ENCODE measurements at places on chromosomes 2 and 18.

DNA sequence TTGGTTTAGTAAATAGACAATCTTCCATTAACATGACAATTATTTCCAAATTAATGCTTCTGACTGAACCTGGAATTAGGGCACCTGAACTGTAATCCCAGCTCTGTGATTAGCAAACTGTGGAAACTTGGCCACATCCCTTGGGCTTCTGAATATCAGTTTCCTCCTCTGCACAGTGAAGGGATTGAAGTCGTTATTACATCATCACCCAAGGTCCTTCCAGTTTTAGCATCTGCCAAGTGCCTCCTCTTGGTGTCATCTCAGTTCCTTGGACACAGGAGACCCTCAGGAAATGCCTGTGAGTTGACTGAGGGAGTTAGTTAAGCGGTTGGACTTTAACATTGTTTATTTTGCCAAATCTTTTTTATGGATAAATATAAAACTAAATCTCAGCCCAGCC lies 64.8 kb downstream of the MOGAT1 start:
- no peak for DNase-seq

- no peak for DNase-seq
These were observed 1.7 kb downstream of the EPHA4 start for GRCh38 chr2:221570321-221570935.

DNA sequence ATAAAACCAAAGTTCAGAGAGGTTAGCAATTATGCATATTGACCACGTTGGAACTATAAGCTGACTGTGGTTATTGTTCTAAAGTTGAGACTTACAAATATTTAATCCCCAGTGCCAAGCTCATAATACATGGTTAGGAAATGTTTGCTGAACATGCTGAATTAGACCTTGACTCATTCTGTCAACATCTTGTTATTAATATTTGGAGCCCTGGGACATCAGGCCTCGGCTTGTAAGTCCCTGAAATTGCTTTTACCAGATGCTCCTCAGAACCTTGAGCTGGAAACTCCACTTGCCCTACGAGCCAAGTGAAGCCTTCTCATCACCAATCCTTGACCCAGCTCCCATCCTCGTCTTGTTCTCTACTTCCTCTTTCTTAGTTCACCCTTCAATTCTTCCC lies 21.2 kb downstream of the DYNAP start:
- no peak for DNase-seq

- no peak for DNase-seq
These were observed 417.6 kb downstream of the LRRTM4 start for GRCh38 chr2:77104554-77104953.

- DNase-seq, result no peak
These were observed 19.0 kb downstream of the TWSG1 start for GRCh38 chr18:9353596-9353995.

GRCh38 chr2:129781749-129782632 lies 197.5 kb upstream of the RAB6C start:
- DNase-seq, result no peak

DNA sequence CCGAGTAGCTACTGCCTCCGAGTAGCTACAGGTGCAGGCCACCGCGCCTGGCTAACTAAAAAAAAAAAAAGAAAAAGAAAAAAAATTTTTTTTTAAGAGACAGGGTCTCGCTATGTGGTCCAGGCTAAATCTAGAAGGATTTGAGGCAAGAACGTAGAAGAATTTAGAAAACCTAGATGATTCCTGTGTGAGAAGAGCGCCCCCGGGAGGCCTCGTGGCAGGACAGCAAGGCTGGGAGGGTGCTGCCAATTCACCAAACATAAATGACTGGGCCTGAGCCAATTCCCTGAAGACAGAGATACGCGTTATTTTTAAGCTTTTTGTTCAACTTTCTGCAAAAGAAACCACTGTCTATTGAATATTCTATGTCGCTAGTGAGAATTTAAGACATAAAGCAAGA lies 90.1 kb upstream of the TGFA start:
- no peak for DNase-seq

DNA sequence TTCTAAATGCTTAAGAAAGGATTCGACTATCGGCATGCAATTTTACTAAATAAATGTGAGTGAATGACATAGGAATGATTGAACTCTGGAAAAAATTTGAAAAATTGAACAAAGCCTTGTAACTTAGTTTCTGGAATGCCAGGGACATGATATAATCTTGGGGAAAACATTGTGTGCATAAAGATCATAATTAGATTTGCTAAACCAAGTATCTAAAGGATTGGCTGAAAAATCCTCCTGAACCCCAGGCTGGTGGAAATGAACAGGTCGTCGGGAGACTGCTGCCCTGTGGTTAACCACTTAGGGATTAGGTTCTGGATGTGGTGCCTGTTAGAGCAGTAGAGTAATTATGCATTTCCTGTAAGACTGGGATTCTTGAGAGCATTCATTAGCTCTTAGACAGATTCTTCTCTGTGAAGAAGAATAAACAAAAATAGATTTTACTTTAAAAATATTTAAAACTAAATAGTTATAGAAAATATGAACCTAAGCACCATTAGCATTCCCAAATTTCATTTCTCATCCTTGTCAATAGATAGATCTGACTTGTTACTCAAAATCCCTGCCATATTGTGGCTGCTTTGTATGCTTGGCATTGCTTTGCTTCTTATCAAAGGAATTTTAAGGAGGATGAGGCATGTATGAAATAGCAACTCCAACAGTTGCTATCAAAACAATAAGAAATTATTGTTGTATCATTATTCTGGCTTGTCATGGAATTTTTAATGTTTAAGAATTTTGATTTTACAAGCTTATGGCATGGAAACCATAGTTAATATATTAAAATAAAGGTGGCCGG lies 55.9 kb downstream of the LYPD6B start:
- DNase-seq, result no peak

- DNase-seq, result no peak
These were observed 121.1 kb downstream of the ACOXL start for GRCh38 chr2:110853516-110853915.

- DNase-seq, result no peak
These were observed 20.9 kb upstream of the STEAP3 start for GRCh38 chr2:119202610-119203310.

DNA sequence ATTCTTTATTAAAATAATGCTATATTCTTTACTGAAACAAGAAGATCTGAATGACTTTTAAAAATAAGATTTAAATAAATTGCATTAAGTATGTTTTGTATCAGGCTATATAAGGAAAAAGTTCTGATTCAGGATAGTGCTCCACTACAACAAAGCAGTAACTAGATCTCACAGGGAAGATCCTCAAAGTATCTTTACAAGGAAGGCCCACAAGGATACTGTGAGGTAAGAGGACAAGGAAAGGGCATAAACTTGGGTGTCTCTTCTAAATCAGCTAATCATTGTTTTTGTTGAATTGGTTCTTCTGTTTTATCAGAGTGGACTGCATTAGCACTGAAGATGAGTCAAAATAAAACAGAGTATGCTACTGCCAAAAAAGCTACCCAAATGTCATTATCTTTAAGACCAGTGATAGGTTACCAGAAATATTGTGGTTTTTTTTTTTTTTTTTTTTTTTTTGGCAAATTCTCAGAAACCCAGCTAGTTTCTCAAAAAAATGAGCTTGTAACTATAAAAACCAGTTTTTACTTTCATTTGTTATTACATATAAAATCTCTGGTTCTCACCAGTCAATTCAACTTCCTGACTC lies 160.9 kb downstream of the BAZ2B start:
- no peak for DNase-seq

GRCh38 chr2:74599676-74600075 lies 45.2 kb downstream of the DOK1 start:
- DNase-seq, result no peak

DNA sequence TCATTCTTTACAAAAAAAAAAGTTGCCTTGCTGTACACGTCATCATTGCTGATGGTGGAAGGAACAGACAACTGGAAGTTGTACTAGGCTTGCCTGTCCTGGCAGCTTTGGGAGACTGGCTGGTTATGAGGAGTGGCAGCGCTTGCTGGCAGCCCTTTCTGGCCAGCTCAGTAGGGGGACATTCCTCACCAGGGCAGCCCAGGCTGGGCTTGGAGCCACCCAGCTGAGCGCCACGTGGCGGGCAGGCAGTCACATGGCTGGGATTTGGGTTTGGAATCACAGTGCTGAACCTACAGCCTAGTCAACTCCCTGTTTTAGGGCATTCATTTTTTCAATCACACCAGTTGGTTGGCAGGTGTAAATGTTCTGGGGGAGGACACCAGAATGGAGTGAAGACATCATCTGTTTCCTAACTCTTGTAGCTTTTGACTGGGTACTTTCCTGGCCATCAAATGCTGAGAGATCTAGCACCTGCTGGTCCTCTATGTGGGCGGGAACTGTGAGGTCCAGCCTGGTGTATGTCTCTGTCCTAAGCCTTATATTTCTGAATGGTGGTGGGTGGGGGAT lies 139.3 kb downstream of the SETBP1 start:
- DNase-seq, result no peak

- no peak for DNase-seq
These were observed 4.6 kb downstream of the PTGR3 start for GRCh38 chr18:75204269-75204731.

DNA sequence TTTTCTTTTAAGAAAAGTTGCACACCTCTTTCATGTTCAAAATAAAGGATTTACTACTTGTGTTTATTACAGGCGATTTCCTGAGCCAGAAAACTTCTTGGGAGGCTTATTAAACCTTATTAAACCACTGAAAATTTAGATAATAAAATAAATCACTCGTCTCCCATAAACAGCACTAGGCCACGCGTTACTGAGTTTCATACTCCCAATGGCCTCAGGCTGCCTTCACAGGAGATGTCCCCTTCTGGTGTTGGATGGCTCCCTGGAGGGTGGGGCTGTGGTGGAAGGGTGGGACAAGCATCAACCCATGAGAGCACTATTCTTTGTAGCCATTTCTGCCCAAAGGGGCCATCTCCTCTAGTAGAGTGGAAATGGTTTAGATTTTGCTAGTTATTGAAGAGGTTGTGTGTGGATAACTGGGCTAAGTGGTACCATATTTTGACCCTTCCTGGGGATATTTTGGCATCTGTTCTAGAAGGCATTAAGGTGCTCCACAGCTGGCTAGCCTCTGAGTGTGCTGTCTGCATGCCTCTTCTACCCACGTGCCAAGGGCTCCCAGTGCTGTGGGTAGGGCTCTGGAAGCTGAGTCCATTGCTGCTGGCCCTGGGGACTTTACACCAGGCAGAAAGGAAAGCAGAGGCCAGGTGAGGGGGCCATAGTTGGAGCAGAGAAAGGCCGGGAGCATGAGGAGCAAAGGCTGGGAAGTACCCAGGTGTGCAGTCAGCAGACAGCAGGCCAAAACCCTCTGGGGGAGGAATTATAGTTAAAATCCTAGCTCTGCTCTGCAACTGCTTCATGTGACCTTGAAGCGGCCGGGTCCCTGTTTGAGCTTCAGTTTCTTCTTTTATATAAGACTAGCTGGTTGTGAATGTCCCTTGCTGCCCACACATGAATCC lies 121.7 kb upstream of the SMAD2 start:
- DNase-seq, result no peak

GRCh38 chr2:150282771-150283371 lies 204.6 kb downstream of the RND3 start:
- no peak for DNase-seq
